ENCODE measurements at places on chromosomes 2 and 18. TPM values are rescaled to one million over a fixed set of nuclear protein-coding genes. Genes with fewer than 3 reads are reported as not detected.

Gene TRPM8
- total RNA-seq: 0.20 TPM

Gene TGFA
- total RNA-seq: 2.8 TPM

Gene STAT4
- total RNA-seq: 0.56 TPM

Gene POLR1B
- 21.2 TPM for total RNA-seq

Gene CCDC141
- 0.53 TPM for total RNA-seq

Gene ZBTB7C
- total RNA-seq: 0.46 TPM

Gene ABCG5
- total RNA-seq: not detected

Gene IL1A
- 0.85 TPM for total RNA-seq

Gene CHRND
- total RNA-seq: not detected

Gene NAPG
- total RNA-seq: 42.5 TPM

Gene DTNB
- total RNA-seq: 4.8 TPM

Gene MEX3C
- total RNA-seq: 38.1 TPM

Gene FAM110C
- 0.07 TPM for total RNA-seq

Gene CCNYL1
- total RNA-seq: 22.7 TPM

Gene PIEZO2
- 5.3 TPM for total RNA-seq

Gene PRSS56
- not detected for total RNA-seq

Gene SH3YL1
- total RNA-seq: 45.4 TPM

Gene CWC22
- total RNA-seq: 13.0 TPM

Gene ERICH2
- total RNA-seq: 0.76 TPM

Gene PCARE
- total RNA-seq: not detected

Gene MYOM1
- 2.5 TPM for total RNA-seq

Gene NT5C1B
- total RNA-seq: not detected

Gene MERTK
- total RNA-seq: 0.69 TPM

Gene TNFRSF11A
- total RNA-seq: 3.8 TPM

Gene COL6A3
- 2,074 TPM for total RNA-seq

Gene KHK
- total RNA-seq: 0.98 TPM

Gene C2orf66
- total RNA-seq: 0.59 TPM

Gene SPEG
- total RNA-seq: 87.2 TPM

Gene NYAP2
- not detected for total RNA-seq

Gene ITGA4
- 53.7 TPM for total RNA-seq

Gene TCF23
- not detected for total RNA-seq

Gene EIF5B
- 40.9 TPM for total RNA-seq

Gene PROKR1
- not detected for total RNA-seq

Gene IL1F10
- not detected for total RNA-seq

Gene PROM2
- 0.20 TPM for total RNA-seq

Gene MC5R
- not detected for total RNA-seq

Gene SPATS2L
- total RNA-seq: 44.5 TPM

Gene DOK6
- total RNA-seq: 14.1 TPM

Gene G6PC2
- total RNA-seq: not detected

Gene CNTNAP5
- total RNA-seq: not detected

Gene VWC2L
- not detected for total RNA-seq

Gene SNORC
- total RNA-seq: 1.6 TPM

Gene PHOSPHO2
- 1.6 TPM for total RNA-seq

Gene NETO1
- not detected for total RNA-seq

Gene GLS
- 326 TPM for total RNA-seq

Gene ITM2C
- 96.2 TPM for total RNA-seq

Gene FER1L5
- 0.78 TPM for total RNA-seq
